ENCODE measurements at places on chromosomes 16 and 17.

DNA sequence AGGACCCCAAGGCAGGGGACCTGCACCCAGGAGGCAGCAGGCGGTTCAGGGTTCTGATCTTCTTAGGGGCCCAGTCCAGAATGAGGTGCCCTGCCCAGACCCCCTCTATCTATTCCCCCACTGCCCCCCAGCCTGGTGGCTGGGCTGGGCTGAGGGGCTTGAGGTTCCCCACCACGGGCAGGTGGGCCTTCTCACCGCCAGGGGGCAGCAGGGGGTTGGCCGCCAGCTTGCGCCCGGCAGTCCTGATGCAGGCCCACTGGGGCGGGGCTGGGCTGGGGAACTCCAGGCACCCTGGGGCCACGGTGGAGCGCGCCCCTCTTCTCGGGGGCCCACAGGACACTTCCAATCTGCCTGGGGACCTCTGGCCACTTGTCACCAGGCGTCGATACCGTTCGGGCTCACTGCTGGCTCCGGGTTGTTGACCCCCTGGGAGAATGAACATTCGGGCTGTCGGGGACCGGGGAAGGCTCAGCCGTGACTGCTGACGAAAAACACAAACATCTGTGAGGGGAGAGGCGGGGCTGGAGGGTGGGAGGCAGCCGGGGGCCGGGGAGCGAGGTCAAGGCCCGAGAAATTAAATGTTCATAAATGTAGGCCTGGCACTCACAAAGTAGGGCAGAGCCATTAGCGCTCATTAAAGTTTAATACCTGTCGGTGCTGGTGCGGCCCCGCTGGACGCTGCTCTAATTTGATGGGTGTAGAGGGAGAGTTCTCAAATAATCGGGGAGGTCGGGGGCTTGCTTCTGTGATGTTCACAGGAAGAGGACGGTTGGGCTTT, 219.3 kb upstream of the GSE1 start:
- DNase-seq, result peak; percentile 81

DNA sequence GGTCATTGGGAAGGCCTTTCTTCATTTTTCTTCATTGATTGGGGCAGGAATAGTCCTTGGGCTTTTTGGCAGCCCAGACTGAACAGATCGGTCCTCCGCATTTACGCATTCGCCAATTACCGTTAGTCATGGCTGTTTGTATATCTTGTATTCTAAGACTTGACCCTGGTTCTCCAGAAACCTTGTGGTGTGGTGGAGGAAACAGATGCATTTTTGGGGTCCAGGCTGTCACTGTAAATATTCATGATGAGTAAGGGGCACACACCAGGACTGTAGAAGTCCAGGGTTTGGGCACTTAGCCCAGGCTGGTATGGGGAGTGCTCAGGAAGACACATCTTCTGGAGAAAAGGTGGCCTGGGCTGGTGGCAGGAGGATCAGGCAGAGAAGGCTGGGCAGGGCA, 371.6 kb downstream of the CPPED1 start:
- DNase-seq, result no peak

DNA sequence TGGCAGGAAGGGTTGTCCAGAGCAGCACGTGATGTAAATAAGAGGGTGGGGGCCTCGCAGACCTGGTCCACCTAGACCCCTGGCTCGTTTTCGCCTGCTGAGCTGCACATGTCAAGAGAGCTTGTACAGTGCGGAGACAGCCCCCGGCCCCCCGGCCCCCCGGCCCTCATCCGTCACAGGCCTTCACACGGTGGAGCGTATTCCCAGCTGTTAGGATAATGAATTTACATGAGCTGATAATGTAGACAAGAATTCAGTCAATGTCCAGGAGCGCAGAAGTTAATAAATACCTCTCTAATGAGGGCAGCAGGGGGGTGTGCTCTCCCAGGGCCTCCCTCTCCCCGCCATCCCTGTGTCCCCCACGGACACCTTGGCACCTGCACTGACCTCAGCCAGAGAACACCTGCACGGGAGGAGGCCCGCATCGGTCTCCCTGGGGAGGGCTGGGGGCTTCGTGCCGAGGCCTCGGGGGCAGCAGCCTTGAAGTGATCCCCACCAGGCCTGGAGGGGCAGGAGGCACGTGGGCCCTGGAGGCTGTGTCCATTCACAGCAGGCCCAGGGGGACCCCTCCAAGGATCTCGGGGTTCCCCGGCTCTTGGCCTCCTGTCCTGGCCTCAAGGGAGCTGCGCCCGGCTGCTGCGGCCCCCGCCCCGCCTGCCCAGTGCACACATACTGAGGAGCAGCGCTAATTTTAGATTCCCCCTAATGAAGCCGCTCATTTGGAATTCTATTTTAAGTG, 14.6 kb downstream of the GSE1 start:
- DNase-seq, result no peak

DNA sequence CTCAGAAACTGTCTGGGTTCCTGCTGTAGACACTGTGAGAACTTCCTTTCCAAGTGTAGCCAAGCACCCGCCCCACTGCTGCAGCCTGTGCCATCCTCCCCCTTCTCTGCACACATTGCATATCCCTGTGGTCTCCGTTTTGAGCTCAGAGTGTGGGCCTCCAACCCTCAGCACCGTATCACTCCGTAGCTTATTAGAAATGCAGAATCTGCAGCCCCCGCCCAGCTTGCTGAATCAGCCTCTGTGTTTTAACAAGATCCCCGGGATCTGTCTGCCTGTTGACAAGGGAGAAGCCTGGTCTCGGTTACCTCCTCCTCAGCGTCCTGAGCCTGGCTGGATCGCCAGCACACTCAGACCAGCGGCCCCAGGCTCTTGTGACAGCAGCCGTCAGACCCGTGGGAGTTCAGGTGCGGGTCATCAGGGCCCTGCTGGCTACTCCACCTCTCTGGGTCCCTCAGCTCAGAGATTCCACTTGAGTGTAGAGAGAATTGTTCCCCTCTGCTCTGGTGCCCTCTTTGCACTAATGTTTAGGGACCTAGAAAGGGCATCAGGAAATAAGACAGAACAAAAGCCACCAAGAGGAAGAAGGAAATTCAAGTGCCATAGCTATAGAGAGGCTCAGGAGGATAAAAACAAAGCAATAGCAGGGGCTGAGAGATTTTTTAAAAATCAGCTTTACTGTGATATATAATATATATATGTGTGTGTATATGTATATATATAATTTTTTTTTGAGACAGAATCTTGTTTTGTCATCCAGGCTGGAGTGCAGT, 92.3 kb downstream of the PITPNC1 start:
- DNase-seq, result peak; percentile 76

DNA sequence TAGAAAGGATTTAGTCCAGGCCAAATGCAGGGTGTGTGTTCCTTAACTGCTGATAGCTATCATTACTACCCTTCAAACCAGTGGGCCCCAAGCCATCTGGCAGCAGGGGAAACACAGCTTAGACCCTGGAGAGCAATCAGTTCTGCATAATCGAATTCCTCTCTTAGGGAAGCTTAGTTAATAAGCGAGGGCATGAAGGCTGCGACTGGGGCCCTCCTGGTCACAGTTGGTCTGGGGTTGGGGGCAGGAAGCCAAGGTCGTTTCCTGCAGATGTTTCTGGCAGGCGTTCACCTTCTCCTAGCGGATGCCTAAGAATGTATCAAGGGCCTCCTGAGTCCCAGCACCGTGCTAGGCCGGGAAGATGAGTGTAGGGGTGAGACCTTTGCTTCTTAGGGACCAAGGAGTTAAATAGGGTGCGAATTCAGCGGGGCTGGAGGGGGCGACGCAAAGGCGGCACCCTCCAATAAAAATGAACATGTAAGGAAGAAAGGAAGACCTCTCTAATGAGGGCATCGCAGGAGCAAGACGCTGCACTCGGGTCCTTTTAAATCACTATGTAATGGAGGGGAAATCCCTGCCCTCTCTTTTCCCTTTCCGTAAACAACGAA, 16.5 kb upstream of the EEF2K start:
- no peak for DNase-seq

DNA sequence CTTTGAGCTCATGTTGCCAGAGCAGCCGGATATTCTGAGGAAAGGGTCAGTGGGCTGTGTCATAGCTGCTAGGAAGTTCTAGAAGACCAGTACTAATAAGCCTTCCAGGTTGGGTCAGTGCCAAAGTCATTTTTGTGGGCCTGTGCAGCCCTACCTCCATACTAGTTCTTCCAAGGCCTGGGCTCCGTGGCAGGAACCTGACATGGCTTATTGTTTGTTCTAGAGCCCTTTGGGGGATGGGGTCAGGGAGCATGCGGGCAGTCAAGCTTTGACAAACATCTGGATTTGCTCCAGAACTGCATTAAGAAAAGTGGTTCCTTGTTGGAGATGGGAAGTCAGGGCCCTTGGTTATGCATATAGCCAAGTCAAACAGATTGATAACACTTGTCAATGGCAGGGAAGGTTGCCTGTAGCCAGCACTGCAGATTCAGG, 7.6 kb downstream of the ALKBH5 start:
- no peak for DNase-seq

GRCh38 chr17:39754161-39754957, 16.6 kb downstream of the GRB7 start:
- DNase-seq, result peak; percentile 85

DNA sequence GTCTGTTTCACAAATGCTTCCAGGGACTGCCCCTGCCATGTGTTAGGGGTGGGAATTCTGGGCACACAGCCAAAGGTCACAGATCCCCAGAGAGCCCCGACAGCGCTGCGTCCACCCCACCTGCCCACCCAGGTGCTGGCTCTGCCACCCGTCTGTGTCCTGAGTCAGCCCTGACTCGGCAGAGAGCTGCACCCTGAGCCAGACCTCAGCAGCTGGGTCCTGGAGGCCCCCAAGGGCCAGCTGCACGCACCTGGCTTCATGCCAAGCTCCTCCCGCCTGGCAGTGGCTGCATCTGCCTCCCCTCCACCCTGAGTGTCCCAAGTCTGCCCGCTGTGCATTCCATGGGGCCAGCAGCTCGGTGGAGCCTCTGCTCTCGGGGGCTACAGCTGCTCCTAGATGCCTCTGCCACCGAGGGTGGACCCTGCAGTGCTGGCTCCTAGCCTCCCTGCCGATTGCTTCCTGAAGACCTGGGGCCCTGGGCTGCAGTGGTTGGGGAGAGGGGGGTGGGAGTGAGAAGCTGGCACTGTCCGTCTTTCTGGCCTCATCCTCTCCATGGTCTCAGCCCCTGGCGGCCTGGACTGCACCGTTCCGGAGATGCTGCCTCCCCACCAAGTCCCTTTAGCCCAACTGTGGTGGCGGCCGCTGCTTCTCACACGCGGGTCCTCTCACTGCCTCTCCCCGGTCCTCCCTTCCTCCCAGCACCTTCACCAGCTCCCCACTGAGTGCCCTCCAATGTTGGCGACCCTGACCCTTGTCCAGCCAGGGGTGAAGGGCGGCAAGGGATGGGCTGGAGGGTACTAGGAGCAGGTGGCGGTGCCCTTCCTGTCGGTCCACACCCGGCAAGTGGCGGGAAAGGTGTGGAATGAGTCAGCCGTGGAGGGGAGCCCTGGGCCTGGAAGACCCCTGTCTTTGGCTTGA, 3.0 kb downstream of the SECTM1 start:
- DNase-seq, result no peak

- no peak for DNase-seq
Observed at GRCh38 chr17:57356719-57357391, 100.5 kb downstream of the MSI2 start.

GRCh38 chr17:80962356-80963329, 29.0 kb upstream of the CHMP6 start:
- no peak for DNase-seq

DNA sequence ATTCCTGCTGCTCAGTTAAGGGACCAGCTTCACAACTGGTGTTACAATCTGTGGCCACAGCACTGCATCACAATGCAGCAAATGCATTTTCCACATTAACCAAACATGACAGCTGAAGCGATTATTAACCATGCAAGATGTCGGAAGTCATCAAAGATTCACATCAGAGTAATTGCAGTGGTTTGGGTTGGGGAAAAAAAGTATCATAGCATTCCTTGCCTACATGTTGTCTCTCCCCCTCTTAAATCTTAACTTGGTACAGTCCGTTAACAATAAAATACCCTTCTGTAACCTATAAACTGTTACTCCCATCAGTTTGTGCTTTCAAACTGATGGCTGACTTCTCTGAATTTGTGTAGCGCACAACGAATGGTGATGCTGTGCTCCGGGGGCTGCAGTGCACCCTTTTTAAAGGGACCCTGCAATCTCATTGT, 51.6 kb downstream of the NUP93 start:
- no peak for DNase-seq

DNA sequence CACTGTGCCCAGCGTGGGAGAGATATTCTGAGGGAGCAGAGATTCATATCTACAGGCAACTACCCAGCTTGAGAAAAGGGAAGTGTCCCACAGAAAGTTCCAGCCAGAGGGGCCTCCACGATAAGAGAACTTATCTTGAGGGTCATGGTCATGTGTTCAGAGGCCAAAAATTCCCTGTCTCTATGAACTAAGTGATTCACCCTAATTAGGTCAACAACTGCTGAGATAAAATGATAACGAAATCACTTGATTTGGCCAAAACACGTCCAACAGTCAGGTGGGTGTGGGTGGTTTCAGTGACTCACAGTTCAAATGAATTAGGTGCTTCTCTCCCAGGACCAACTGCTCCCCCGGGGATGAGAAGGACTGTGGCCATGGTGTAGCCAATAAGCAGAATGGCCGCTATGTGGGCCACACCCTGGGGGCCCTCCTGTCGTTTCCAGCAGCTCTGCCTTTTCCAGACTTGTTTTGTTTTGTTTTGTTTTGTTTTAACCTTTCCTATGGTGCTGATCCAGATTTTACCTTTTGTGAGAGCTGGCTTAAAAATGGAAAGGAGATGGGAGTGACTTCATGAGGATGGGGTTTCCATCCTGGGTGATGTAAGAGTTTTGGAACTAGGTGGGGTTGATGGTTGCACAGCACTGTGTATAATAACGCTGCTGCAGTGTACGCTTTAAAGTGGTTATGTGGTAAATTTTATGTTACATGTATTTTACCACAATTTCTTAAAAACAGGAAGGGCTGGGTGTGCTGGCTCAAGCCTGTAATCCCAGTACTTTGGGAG, 8.7 kb downstream of the DNAI2 start:
- DNase-seq, result no peak

- peak; percentile 58 for DNase-seq
Observed at GRCh38 chr16:84950906-84951305, 60.4 kb downstream of the ZDHHC7 start.

GRCh38 chr16:68740628-68741346, 3.7 kb downstream of the CDH1 start:
- no peak for DNase-seq

DNA sequence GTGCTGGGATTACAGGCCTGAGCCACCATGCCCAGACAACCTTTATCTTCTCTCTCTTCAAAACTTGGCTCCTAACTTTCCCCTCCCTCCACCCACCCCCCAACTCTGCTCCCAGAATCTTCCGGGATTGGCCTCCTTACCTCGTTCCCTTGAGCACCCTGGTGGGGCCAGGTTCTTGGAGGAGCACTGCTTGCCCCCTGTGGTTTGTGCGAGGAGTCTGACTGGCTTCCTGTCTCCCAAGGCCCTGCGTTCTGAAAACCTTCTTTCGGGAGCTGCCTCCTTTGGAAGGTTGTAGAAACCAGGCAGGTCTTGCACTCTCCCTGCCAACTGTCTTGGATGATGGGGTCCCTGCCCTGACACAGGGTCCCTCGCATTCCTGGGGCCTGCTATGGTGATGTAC, 19.8 kb downstream of the PLXDC1 start:
- DNase-seq, result no peak

DNA sequence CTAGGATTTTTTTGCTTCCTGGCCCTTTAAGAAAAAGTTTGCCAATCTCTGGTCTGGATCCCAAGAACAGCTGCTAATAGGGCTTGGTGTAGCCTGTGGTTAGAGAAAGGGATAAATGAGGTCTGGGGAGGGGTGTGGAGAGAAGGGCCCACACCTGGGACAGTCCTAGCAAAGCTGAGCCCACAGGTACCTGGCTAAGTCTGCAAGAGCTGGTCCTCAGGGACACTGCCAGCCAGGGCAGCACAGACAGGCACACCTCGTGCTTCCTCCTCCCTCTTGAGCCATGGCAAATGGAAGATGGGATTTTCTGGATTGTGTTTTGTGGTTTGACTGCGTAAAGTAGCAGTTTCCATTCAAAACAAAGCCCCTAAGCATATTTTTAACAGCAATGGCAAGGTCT, 217.5 kb downstream of the SOX9 start:
- DNase-seq, result no peak

Data from ELF-1 (cell line).